ENCODE measurements at places on chromosomes 13 and 19. TPM values are rescaled to one million over a fixed set of nuclear protein-coding genes. Genes with fewer than 3 reads are reported as not detected.

DNA sequence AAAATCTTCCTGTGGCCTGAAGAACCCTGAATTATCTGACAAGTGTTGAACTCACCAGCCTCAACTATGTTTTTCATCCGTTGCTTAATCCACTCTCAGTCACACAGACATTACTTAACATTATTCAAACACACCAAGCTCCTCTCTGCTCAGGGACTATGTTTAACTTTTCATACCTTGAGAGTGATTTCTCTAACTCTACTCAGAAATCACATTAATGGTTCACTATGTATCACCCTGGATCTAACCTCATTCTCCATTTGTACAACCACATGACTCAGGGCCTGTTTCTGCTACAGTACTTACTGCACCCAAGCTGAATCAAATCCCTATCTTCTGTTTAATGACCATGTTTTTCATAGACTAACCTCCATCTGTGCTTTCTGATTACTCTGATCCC lies 553.7 kb upstream of the PRR20A start:
- no peaks in the 10 kb centered on the region for H3K27me3 ChIP-seq
- no peak for DNase-seq
- H3K27ac ChIP-seq, result no peak overlapping the region
- no peaks in the 10 kb centered on the region for H3K4me1 ChIP-seq
- H3K36me3 ChIP-seq, result no peaks in the 10 kb centered on the region

GRCh38 chr19:9584073-9584833 lies at the start of gene ZNF121:
ZNF121 (minus strand) TSS chr19:9584504; CDS start chr19:9568097, 16,407 bp downstream.
- H3K36me3 ChIP-seq, result no peaks in the 10 kb centered on the region
- peaks cover 12% of the 10 kb centered on the region for H3K27me3 ChIP-seq
- peak within 1 kb of the TSS; percentile 77 for H3K4me3 ChIP-seq
- peak within 1 kb of the TSS; percentile 92 for H3K27ac ChIP-seq

DNA sequence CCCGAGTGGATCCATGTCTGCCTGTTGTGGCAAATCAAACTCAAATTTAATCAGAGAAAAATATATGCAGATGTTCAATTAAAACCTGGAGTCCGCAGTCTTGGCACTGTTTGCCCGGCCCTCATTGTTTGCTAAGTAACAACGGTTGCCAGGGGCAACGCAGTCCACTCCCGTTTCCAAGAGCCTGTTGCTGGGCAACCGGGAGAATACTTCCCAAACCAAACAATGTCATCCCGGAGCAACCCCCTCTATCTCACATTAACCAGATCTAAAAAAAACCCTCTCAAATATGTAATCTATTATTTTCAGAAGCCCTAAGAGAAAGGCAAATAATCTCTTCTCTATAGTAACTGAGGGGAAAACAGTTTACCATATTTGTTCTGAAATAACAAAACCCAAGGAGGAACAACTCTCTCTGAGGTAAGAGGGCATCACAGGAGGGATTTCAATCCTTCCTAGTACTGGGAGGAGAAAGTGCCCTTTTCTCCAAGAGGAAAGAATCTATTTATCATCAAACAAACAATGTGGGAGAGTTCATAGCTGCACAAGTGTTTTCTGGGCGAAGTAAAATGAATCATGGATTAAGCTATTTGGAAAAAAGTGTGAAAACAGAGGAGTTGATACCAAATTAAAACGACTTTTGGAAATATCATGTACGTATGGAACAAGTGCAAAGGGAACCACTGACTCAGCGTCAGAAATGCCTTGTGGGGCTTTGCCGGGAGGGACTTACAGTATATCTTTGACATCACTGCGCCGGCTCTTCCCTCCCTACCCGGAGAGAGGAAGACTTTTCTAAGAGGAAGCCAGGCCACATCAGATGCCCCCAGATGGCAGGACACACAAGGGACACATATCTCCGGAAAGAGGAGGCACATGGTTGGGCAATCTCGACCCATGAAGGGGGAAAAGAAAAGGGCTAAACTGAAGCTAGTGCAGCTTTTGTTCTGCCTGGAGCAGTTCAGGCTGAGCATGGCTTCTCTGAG lies 43.3 kb downstream of the RFX2 start:
- peak; percentile 91 for DNase-seq
- no peaks in the 10 kb centered on the region for H3K36me3 ChIP-seq
- peaks cover 79% of the 10 kb centered on the region for H3K4me1 ChIP-seq
- no peaks in the 10 kb centered on the region for H3K27me3 ChIP-seq
- H3K4me3 ChIP-seq, result peak overlapping the region; percentile 6

GRCh38 chr19:16649734-16650133 lies 10.2 kb downstream of the SMIM7 start:
- H3K27me3 ChIP-seq, result no peaks in the 10 kb centered on the region
- H3K4me3 ChIP-seq, result no peak overlapping the region
- no peak overlapping the region for H3K27ac ChIP-seq
- H3K4me1 ChIP-seq, result no peaks in the 10 kb centered on the region

- H3K27me3 ChIP-seq, result no peaks in the 10 kb centered on the region
- no peak for DNase-seq
- peak overlapping the region; percentile 77 for H3K4me3 ChIP-seq
- H3K36me3 ChIP-seq, result no peaks in the 10 kb centered on the region
Measured at GRCh38 chr13:44989941-44990340, 603 bp downstream of the GPALPP1 start.

DNA sequence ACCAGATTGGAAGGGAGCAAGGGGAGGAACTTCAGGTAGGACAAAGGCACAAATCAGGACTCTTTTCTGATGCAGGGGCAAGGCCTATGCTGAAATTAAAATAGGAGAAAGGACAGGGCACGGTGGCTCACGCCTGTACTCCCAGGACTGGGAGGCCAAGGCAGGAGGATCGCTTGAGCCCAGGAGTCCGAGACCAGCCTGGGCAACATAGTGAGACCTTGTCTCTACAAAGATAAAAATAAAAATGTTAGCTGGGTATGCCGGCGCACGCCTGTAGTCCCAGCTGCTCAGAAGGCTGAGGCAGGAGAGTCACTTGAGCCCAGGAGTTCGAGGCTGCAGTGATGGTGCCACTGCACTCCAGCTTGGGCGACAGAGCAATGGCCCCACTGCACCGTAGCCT lies 5.7 kb downstream of the SLC17A7 start:
- no peaks in the 10 kb centered on the region for H3K36me3 ChIP-seq
- no peak overlapping the region for H3K27ac ChIP-seq

The RRAS gene
- 55.2 TPM for total RNA-seq

DNA sequence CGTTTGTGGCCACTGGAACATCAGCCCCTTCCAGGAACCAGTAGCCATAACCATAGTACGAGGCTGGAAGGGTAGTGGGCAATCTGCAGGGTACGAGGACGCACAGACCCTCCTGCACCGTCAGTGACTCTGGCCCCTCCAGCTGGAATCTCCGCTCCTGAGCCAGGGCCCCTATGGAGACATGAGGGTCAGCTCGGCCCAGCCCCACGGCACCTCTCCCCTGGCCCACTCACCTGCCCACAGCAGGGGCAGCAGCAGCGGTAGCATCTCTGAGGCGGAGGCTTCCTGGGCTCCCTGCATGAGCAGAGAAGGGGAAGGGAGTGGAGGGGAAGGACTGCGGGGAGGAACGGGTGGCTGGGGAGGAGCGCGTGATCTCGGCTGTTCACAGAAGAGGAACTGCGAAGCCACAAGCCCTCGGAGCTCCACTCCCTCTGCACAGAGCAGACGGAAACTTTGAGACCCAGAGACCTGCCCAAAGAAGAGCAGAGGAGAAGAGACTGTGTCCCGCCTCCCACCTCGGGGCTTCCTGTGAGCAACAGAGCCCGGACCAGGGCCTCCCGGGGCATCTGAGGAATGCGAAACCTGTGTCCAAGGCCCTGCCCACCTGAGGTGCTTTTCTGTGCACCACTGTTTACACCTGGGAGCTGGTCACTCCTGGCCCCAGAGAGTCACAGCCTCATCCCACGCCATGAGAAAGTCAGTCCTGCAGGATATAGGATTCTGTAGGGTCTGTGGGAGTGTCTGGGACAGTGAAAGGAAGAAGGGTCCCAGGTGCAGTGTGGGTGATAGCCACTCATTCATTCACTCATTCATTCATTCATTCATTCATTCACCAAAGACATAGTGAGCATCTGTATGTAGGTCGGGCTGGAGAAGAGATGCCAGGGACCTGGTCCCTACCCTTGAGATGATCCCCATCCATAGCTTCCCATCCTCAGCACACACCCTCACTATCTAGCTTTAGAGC lies at the start of gene SIGLEC6:
TSS of gene SIGLEC6 (minus strand) at position 322 of the 967 bp plus-strand sequence. CDS start at position 300, 22 bp downstream.
- no peak within 1 kb of the TSS for H3K4me3 ChIP-seq
- no peaks in the 10 kb centered on the region for H3K4me1 ChIP-seq
- peak; percentile 51 for DNase-seq

The ELAVL3 gene
- 1.3 TPM for total RNA-seq

DNA sequence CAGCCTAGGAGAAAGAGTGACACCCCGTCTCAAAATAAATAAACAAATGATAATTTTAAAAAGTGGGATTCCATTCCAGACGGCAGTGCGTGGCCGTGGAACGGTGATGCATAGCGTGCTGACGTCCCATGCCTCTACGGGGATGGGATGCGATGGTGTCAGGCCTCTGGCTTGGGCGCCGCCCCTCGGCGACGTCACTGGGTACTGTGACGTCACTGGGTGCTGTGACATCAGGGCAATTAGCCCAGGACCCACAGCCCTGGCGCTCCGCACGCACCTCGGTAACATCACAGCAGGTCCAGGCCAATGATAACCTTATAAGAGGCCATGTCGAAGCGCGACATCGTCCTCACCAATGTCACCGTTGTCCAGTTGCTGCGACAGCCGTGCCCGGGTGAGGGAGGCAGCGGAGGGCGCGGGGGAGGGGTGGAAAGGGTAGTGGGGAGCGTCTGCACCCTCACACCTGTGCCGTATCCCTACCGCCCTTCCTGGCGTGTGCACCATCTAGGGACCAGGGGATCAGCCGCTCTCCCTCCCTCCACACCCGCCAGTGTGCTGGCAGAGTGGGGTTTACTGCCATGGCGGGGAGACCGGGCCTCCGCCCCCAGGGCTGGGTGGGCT lies at the start of gene GAPDHS:
TSS of gene GAPDHS (plus strand) at position 256 of the 621 bp plus-strand sequence. CDS start at position 328, 72 bp downstream.
- no peak for DNase-seq
- H3K4me1 ChIP-seq, result no peaks in the 10 kb centered on the region
- no peaks in the 10 kb centered on the region for H3K36me3 ChIP-seq
- peaks cover 68% of the 10 kb centered on the region for H3K27me3 ChIP-seq
- no peak within 1 kb of the TSS for H3K27ac ChIP-seq

Measured in transverse colon (tissue), 4 donors.